ENCODE measurements at places on chromosomes 5 and 9.

GRCh38 chr5:14146725-14147124 is 3.6 kb downstream of the TRIO start:
- DNase-seq: no peak

DNA sequence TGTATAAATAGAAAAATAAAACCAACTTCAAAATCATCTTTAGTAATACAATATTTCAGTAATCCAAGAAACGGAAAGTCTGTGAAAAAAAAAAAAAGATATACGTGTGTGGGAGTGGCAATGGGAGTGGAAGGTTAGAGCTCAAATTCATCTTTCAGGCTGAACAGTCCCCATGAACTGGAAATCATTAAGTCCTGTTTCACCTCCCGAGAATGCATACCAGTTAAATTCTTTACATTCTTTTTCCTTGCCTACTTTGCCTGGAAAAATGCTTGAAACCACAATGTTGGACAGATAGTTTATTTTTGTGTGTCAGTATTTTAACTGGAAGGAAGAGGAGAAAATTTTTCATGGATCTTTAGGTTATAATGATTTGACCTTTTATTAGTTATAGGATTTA is 166.8 kb downstream of the MUSK start:
- DNase-seq: no peak

GRCh38 chr5:137636830-137637714 is 98.8 kb downstream of the KLHL3 start:
- no peak for DNase-seq

DNA sequence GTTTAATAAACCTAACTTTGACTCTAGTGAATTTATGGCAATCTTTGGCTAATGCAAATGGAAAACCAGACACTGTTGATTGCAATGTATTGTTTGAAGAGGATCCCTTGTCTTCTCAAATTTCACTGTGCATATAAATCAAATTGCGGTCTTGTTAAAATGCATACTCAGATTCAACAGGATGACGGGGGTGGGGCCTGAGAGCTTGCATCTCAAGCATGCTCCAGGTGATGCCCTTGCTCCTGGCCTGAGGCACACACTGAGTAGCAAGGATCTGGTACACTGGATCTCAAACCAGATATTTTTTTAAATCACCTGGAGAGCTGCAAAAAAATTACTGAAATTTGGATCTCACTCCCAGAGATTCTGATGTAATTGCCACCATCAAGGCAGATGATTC is 463.7 kb downstream of the DNAH5 start:
- DNase-seq: no peak

- DNase-seq: peak; percentile 38
Observed at GRCh38 chr9:132077881-132078698, 1.6 kb downstream of the MED27 start.

DNA sequence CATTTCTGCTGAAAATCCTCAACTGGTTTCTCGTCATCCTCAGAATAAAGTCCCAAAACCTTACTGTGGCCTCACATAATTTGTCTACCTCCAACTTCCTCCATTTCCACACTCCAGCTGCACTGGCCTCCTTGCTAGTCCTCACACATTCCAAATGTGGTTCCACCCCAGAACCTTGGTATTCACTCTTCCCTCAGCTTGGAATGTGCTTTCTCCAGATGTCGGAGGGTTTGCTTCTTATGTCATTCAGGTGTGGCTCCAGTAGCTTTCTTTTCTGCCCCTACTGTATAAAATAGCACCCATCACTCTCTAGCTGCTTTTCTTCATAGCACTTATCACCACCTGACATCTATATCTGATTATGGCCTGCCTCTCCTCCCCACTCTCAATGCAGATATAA is 102.5 kb upstream of the IFNK start:
- DNase-seq: no peak

DNA sequence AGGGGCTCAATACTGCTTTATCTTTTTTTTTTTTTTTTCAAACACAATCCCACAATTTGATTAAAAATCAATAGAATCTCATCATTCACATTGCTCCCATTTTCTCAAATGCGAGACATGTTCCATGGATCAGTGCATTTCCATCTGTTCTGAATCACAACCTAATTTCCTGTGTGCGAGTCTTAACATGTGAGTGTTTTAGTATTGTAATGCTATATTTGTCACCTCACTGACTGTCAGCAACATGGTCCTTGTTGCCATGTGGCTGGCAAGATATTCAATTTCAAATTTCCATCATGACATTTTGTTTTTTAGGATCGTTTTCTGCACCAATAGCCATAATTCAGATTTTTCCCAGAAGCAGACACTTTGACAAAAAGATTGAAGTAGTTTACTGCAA is 233.2 kb upstream of the PRDM9 start:
- no peak for DNase-seq

DNA sequence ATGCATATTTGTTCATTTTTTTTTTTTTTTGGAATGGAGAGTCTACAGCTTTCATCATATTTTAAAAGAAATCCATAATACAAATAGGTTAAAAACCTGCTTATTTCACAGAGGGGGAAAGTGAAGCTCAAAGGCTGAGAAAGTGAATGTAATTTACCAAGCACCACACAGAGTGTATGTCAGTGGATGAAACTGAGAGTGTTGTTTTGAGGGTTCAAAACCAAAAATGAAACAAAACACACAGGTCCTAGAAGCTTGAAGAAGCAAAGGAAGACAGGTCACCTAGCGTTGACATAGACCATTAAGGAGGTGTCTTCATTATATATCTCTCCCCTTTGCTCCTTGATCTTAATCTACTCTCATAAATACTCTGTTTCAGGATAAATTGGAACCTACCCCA is 7.5 kb downstream of the NMUR2 start:
- DNase-seq: no peak

DNA sequence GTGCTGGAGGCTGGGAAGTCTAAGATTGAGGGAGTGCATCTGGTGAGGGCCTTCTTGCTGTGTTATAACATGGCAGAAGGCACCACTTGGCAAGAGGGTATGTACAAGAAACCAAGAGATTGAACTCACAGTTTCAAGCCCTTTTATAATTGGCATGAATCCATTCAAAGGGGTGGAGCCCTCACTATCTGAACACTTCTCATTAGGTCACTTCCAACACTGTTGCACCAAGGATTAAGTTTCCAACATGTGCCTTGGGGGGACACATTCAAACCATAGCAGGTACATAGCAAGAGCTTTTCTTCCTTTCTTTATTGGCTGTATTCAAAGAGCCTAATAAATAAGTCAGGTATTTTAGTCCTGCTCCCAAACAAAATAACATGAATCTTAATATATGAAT is 62.7 kb downstream of the PRELID2 start:
- no peak for DNase-seq

DNA sequence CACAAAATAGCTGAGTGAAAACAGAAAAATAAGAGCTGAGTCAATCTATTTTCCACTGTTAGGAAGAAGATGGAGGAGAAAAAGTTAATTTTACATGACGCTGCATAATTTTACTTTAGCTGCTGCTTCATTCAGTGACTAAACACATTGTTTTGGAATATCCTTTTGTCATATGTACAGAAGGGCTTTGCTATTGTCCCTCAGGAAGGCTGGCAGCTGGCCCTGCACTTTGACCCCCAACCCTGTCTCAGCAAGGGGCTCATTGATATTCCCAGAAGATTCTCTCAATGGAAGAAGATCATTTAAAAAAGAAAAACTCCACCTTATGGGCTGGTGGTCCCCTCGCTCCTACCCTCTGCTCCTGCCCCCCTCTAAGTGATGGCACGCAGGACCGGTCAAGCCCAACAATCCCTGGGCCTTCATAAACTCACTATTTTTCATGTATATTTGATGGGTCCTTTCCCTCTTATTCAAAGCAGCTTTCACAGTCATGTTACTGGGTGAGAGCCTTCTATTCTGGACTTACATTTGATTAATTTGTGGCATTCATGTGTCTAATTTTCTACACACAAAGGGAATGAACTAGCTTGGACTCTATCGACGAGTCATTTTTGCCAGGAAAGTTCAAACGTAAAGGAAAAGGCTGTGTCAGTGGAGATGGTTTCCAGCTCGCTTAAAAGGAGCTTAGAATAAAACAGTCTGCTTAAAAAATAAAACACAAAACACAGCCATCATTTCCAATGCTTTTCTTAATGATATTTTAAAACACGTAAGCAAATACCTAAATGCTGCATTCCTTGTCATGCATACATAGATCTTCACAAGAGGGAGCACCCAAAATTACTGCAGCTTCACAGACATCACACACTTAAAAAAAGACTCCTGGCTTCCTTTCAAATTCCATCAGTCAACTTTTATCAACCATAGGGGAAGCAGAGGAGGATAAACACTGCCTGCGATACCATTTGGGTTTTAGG is 104.7 kb downstream of the EFNA5 start:
- no peak for DNase-seq

GRCh38 chr5:74285675-74286280 is 354.8 kb downstream of the ENC1 start:
- DNase-seq: no peak

GRCh38 chr9:16543686-16544085 is 326.8 kb downstream of the BNC2 start:
- DNase-seq: no peak

DNA sequence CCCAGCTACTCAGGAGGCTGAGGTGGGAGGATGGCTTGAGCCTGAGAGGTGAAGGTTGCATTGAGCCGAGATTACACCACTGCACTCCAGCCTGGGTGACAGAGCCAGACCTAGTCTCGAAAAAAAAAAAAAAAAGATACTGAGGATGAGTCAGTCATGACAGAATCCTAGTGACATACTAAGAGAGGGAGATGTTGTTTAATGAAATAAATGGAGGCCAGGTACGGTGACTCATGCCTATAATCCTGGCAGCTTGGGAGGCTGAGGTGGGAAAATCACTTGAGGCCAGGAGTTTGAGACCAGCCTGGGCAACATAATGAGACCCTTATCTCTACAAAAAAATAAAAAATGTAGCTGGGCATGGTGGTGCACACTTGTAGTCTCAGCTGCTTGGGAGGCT is 107.2 kb downstream of the ZFAND5 start:
- DNase-seq: no peak

DNA sequence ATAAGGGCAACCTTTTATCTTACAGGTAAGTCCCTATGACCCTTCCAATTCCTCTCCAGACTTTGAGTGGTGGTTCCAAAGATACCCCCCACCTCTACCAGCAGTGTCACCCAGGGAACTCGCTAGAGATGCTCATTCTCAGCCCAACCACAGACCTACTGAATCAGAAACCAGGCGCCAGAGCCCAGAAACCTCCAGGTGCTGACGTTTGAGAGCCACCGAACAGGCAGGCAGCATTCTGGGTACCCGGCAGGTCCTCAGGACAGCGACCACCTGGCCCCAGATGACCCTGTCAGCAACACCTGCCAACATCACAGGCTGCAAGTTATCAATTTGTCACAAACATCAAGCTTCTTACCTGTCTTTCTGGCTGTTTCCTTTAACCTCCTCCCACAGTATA is 19.5 kb downstream of the RAPGEF1 start:
- no peak for DNase-seq

Data from K562 (cell line).